ELR (cell line): ENCODE measurements at places on chromosomes 2 and 18.

DNA sequence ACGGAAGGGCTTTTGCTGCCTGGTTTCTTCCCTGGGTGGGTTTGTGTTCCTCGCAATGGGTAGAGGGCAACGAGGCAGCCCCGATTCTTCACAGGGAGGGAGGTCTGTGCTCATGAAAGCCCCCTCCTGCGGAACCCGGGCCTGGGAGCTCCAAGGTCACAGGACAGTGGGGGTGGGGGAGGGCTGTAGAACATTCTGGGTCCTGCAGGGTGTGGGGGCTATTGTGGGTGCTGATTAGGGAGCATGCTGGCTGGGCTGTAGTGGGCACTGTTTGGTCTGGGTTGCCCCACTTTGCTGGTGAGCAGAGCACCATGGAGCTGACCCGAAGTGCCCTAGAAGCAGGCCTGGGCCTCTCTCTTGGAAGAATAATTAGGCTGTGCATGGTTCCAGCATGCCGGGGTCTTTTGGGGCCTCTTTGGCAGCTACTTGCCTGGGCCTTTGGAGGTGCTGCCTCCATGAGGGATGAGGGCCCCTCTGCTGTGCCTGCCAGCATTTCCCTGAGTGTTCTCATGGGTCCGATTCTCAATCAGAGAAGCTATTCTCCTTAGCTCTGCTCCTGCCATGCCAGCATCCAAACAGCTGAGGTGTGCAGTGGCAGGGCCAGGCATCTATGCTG lies 232.2 kb upstream of the HS6ST1 start:
- DNase-seq: no peak

- DNase-seq: no peak
Observed at GRCh38 chr18:4847056-4847455, 350.0 kb downstream of the AKAIN1 start.

GRCh38 chr2:149430743-149431736 lies 100.7 kb downstream of the LYPD6 start:
- peak; percentile 74 for DNase-seq

GRCh38 chr2:219691571-219691970 lies 64.1 kb downstream of the SLC4A3 start:
- DNase-seq: no peak

GRCh38 chr18:48260237-48260636 lies 148.9 kb downstream of the ZBTB7C start:
- no peak for DNase-seq

DNA sequence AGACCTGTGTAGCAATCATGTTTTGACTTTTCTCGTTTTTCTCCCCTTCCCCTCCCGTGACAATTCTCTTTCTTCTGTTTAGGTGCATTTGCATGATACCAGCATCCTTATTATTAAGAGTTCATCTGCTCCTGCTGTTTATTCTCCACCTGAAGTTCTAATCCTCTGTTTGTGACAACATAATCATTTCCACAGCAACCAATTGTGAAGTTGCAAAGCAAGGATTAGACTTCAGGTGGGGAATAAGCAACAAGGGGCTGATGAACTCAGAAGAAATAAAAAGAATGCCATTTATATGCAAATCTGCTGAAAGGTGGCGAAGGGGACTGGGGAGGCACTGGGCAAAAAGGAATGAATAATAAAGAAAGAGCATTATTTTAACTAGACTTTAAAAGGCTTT lies 124.8 kb upstream of the LINC00305 start:
- DNase-seq: no peak

DNA sequence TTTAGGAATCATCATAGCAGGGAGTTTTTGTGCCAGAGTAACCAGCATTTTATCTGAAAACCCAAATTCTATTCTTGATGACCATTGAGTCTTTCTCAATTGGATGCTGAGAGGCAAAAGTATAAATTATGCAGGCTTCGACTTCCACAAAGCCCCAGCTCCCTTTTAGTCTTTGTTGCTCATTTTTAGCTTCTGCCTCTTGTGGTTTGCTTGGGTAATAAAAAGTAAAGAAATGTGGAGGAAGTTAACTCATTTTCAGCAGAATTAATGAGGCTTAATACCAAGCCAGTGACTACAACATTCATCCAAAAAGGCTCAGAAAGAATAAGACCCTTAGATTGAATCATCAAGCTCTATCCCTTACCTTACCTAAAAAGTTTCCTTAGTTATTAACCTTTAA lies 18.6 kb downstream of the ERMN start:
- DNase-seq: peak; percentile 22

DNA sequence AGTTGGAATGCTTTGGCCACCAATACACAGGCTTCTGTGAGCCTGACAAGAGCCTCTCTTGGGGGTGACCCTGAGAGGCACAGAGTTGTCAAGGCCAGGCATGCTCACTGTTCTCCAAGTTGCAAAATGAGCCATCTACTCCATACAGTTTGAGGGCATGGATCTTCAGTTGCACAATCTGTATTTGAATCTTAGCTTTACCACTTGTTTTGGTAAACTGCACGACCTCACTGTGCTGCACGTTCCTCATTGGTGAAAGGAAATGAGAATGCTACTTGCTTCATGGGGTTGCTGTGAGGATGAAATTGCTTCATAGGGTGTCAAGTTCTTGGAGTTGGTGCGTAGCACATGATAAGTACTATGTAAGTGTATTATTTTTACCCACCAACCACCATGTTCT lies 12.0 kb upstream of the HAAO start:
- no peak for DNase-seq

DNA sequence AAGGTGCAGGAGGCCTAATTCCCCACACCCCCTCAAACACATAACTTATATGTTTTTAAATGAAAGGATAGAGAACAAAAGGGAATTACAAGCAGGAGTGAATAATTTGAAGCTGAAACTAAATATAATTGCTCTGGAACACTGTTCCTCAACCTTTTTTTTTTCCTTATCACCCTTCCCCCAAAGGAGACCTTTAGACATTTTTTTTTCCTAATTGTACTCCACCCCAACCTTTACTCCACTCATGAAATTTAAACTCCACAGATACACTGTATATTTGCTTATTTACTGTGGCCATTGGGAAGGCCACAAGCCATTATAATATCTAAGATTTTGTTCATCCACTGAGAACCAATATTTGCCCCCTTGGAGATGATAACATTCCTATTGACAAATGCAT lies 45.4 kb upstream of the PELI1 start:
- no peak for DNase-seq

DNA sequence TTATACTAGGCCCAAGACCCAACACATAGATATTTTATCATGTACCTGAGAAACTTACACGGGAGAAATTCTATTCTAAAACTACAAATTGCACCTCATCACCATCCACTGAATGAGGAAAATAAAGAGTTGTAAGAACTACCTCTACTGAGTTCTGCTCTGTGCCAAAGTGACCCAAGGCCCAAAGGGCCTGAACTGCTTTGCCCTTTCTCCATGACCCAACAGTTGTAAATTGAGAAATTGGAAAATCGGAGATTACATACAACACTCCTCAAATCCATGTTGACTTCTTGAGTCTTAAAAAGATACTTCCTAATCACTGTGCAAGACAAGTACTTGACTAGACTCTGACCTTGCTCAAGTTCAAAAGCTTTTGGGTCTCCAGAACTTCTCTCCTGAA lies 8.8 kb downstream of the NR4A2 start:
- DNase-seq: no peak

GRCh38 chr2:195610717-195611116 lies 46.3 kb upstream of the SLC39A10 start:
- DNase-seq: no peak

DNA sequence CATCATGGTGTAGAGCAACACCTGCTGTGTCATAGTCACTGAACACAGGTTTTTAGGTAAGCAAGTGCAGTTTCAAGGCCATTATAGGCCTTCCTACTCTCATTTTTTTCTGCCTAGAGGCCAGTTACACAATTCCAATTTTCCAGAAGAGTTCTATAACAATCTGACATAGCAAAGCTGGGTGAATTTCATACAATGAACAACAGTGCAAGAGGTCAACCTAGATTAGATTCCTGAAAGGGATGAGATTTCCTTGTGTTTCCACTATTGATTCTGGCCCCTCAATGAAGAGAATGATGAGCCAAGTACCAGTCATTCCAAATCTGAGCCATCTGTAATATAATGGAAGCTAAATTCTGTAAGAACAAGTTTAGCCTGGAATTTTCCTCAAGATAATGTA lies 15.3 kb upstream of the CD28 start:
- no peak for DNase-seq

- DNase-seq: no peak
Observed at GRCh38 chr2:181924336-181924735, 32.8 kb downstream of the ITPRID2 start.

DNA sequence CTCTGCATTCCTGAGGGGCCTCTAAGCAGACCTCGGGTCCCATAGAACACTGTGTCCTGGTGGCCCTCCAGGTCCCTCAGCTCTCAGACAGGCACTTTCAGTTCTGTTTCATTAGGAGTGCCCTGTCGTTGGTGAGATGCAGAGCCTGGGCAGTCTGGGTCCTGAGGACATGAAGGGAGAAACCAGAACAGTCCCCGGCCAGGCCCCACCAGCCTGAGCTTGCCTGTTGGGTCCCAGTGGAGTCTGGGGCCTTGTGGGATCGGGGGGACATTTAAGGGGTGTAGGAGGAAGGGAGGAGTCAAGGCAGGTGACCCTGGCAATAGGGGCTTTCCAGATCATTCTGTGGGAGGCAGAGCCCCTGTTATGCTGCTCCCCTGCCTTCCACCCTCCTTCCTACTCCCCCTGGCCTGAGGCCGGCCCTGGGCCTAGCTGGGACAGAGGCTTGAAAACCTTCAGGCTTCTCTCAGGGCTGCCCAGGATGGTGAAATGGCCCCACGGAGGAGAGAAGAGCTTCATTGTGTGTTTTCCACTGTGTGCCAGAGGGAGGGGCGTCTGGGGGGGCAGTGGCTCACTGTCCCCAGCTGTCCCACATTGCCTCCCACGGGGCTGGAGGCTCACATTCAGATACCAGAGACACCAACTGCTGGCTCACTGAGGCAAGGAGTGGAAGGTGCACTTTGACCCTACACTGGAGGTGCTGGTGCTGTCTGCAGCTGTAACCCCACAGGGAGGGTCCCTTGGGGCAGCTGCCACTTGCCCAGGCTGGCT lies 26.6 kb upstream of the CATIP start:
- no peak for DNase-seq

DNA sequence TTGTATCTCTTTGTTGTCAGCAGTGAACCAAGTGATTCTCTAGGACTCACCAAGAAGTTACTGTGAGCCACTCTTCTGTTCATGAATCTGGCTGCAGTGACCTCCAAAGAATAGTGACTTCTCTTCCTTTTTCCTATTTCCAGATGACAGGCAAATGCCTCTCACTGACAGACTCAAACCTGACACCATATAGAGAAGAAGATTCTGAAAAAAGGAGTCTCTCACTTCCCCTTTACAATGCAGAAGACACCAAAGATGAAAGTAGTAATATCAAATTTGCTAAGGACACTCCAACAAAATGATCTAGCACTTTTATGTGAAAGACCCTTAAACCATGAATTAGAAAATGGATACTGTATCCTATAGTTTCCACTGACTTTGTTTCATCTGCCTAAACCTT lies 44.4 kb upstream of the SETBP1 start:
- DNase-seq: no peak

- DNase-seq: peak; percentile 11
Observed at GRCh38 chr2:74104839-74105238, 42.9 kb downstream of the BOLA3 start.

GRCh38 chr2:168562971-168563370 lies 106.9 kb downstream of the CERS6 start:
- DNase-seq: no peak

DNA sequence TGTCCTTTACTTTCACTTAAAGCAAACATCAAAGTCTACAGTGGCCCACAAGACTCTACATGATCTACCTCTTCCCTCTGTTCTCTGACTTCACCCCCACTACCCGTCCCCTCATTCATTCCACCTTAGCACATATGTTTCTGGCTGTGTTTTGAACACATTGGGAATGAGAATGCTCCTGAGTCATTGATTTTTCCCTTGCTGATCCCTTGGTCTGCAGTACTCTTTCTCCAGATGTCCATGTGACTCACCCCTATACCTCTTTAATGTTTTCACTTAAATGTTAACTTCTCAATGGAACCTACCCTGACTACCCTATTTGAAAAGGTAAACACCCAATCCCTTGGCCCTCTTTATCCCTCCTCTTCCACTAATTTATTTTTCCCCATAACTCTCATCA lies 30.7 kb upstream of the FRZB start:
- peak; percentile 88 for DNase-seq

DNA sequence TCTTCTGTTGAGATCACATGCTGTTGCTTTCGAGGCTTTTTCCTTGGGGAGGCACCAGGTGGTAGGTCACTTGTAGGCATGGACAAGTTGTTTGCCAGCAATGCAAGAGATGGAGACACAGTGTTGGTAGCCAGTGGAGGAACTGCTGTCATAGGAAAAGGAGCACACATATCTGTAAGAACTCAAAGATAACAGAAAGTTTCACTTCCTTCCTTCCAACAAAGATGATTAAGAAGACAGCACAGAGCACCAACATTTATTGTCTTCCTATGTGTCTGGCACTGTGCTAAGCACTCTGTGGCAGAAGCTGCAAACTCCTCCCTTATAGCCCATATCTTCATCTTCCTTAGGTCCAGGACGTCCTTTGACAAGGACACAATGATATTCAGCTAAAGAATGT lies 64.5 kb upstream of the AMMECR1L start:
- DNase-seq: no peak

DNA sequence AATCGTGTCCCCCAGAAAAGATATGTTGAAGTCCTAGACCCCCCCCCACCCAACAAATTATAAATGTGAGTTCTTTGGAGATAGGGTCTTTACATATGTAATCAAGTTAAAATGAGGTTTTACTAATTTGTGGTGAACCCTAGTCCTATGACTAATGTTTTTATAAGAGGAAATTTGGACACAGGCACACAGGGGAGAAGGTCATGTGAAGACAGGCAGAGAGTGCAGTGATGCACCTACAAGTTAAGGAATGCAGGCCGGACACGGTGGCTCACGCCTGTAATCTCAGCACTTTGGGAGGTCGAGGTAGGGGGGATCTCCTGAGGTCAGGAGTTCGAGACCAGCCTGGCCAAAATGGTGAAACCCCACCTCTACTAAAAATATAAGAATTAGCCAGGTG lies 5.8 kb upstream of the PMAIP1 start:
- no peak for DNase-seq

DNA sequence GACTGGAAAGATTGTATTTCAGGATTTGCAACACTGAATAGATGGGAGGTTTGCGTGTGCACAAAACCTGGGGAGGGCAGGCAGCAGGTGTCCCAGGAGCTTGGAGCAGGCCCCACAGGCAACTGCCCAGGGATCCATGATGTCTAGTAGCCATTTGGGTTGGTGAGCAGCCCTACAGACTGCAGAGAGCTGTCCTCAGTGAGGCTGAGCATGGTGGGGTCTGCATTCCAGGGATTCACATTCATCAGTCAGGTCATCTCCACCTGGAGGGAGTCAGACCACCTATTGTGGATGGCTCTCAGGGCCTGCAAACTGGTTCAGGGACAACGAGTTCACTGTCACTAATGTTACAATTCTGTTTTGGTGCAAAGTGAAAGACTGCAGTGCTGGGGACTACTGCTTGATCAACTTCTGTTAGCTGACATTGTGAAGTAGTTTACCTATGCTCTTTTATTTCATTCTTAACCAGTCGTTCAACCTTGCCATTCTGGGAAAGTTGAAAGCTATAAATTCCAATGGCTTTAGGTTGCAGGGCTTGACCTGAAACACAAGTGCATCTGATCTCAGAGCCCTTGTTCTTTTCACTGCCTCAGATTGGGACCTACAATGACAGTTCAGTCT lies 222.6 kb downstream of the ZNF407 start:
- DNase-seq: no peak

- peak; percentile 41 for DNase-seq
Observed at GRCh38 chr2:184067502-184067901, 530.8 kb upstream of the ZNF804A start.

- DNase-seq: no peak
Observed at GRCh38 chr2:219569041-219569440, 2.3 kb downstream of the OBSL1 start.
